Aorta (tissue), 5 donors: ENCODE measurements at places on chromosomes 7 and 10. TPM values are rescaled to one million over a fixed set of nuclear protein-coding genes. Genes with fewer than 3 reads are reported as not detected.

CACNB2 gene
- total RNA-seq, result 14.6 TPM

FBXO24 gene
- 0.81 TPM for total RNA-seq

DNA sequence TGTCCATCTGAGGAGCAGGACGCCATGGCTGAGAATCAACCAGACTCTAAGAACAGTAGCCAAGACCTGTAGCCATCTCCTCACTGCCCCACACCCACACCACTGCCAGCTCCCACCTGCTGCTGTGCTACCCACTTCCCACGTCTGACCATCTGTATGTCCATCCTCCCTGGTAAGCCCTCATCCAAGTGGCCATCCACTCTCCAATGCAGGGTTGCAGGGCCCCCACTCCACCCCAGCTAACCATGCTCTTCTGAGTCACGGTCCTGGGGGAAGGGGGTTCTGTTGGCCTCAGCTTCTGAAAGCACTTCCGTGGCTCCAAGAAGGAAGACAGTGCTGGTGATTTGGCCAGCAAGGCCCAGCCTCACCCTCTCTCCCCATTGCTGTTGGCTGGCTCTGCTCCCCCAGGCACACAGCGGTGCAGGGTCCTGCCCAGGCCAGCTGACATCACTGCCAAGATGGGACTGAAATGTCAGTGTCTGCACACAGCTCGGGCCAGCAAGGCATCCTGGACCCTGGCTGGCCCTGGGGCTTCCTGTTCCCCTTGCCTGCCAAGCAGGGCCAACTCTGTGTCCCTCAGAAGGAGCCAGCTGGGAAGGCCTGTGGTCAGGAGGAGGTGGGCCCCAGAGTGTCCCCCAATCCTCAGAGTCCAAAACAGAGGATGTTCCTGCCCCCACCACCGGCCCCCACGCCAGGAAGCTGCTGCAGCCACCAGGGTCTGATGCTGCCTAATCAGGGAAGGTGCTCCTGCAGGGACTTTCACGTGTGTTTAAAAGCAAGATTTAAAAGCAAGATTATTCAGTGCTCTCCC, 17.5 kb downstream of the RASGEF1A start:
- H3K4me3 ChIP-seq, result no peak overlapping the region
- peak; percentile 27 for DNase-seq
- no peaks in the 10 kb centered on the region for H3K27me3 ChIP-seq
- H3K36me3 ChIP-seq, result no peaks in the 10 kb centered on the region
- H3K4me1 ChIP-seq, result no peaks in the 10 kb centered on the region

AKR1E2 gene
- total RNA-seq, result 11.0 TPM

GRCh38 chr10:45599021-45599603, 73.5 kb downstream of the ZFAND4 start:
- DNase-seq, result no peak
- H3K27ac ChIP-seq, result no peak overlapping the region
- H3K4me1 ChIP-seq, result no peaks in the 10 kb centered on the region
- H3K27me3 ChIP-seq, result no peaks in the 10 kb centered on the region
- no peaks in the 10 kb centered on the region for H3K36me3 ChIP-seq

- H3K4me1 ChIP-seq, result no peaks in the 10 kb centered on the region
- no peak overlapping the region for H3K27ac ChIP-seq
- no peaks in the 10 kb centered on the region for H3K27me3 ChIP-seq
Observed at GRCh38 chr10:21171197-21171935, 274.3 kb upstream of the NEBL start.

GRCh38 chr10:129096065-129096984, 370.7 kb upstream of the MGMT start:
- no peaks in the 10 kb centered on the region for H3K27me3 ChIP-seq
- no peak overlapping the region for H3K27ac ChIP-seq
- H3K36me3 ChIP-seq, result no peaks in the 10 kb centered on the region
- DNase-seq, result peak; percentile 80
- H3K4me1 ChIP-seq, result peaks cover 8% of the 10 kb centered on the region
- no peak overlapping the region for H3K4me3 ChIP-seq

TRDMT1 gene
- 13.4 TPM for total RNA-seq

DNA sequence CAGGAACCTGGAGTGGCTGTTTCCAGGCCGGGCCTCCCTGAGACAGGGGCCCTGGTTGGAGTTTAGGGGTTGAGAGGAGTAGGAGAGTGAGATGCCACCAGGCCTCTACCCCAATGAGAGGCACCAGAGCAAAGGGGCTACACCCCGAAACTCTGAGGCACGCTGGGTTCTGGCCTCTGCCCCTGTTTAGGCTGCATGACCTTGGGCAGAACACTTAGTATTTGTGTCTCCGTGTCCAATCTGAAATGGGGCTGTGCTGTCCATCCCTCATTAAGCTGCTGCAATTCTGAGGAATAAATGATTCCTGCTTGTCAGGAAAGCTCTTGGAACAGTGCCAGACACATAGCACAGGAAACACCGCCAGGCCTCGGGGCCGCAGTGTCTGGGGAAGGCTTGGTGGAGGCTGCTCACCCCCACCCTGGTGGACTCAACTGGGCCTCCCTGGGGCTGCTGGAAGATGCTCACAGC, 40.5 kb upstream of the SAMD8 start:
- H3K27me3 ChIP-seq, result no peaks in the 10 kb centered on the region
- no peaks in the 10 kb centered on the region for H3K4me1 ChIP-seq
- DNase-seq, result no peak
- no peak overlapping the region for H3K27ac ChIP-seq
- H3K36me3 ChIP-seq, result no peaks in the 10 kb centered on the region

ARPC1A gene
- 99.9 TPM for total RNA-seq

HMX3 gene
- not detected for total RNA-seq

DNA sequence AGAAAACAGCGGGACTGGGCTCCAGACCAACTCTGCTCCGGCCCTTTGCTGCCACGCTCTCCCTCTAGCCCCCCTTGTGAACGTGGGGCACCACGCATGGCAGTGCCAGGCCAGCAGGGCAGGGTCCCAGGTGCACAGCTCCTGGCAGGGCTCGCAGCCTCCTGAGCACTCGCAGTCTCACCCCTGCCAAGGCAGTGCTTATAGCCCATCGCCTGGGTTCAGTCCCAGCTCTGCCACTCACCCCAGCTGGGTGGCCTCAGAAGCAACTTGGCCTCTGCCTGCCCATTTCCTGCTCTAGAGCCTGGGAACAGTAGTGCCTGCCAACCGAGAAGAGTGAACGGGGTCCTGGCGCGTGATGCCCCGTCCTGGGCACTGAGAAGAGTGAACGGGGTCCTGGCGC, 36.3 kb downstream of the CFAP46 start:
- no peak overlapping the region for H3K4me3 ChIP-seq
- no peaks in the 10 kb centered on the region for H3K36me3 ChIP-seq
- H3K27ac ChIP-seq, result no peak overlapping the region
- H3K4me1 ChIP-seq, result no peaks in the 10 kb centered on the region
- H3K27me3 ChIP-seq, result no peaks in the 10 kb centered on the region

DNA sequence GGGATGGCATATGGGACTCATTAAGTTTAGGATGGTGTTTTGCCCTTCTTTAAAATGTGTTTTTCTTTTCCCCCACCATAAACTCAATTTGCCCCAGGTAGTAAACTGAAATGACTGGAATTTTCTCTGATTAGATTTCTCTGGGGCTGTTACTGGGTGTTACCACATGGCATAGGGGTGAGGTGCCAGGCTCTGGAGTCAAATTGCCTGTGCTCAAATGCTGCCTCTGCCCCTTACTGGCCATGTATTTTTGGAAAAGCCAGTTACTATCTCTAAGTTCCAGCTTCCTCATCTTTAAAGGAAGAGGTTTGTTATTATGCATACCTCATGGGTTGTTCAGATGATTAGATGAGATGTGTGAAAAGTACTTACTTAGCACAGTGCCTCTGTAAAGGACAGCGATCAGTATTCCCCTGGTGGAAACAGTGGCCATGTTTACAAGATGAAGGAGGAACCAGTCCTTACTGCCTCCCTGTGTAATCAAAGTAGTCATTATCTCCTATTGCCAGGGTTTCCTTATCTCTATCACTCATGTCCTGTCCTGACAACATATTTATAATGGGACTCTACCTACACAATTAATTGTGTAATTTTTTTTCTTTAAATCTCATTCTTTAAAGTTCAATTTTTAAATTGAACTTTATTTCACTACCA, 352.0 kb downstream of the KCNMA1 start:
- no peak for DNase-seq
- H3K27me3 ChIP-seq, result no peaks in the 10 kb centered on the region
- peaks cover 13% of the 10 kb centered on the region for H3K4me1 ChIP-seq

DNA sequence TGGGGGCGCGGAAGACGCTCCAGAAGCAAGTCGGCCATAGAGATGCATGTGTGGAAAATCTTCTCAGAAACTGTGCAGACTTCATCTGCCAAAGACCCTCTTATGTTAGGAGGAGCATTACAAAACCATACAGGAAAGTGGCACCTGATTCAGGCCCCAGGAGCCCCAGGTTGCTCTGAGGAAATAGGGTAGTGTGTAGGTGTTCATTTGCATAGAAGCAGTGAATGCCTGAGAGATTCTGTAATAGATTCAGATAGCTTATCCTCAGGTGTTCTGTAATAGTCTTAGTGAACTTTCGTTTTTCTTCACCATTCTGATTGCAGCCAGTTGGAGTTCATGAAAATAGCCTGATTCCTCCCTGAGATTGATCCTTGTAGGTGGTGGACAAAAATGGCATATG, 106.4 kb upstream of the GJD4 start:
- H3K27me3 ChIP-seq, result no peaks in the 10 kb centered on the region
- no peaks in the 10 kb centered on the region for H3K4me1 ChIP-seq
- no peak overlapping the region for H3K27ac ChIP-seq
- no peaks in the 10 kb centered on the region for H3K36me3 ChIP-seq
- H3K4me3 ChIP-seq, result no peak overlapping the region

GRCh38 chr7:94145602-94146001, 141.4 kb upstream of the BET1 start:
- H3K27me3 ChIP-seq, result no peaks in the 10 kb centered on the region
- no peak overlapping the region for H3K27ac ChIP-seq
- no peak overlapping the region for H3K4me3 ChIP-seq
- H3K36me3 ChIP-seq, result no peaks in the 10 kb centered on the region

C10orf67 gene
- total RNA-seq, result not detected

DNAJB9 gene
- 28.4 TPM for total RNA-seq

ADIRF gene
- 688 TPM for total RNA-seq

DNA sequence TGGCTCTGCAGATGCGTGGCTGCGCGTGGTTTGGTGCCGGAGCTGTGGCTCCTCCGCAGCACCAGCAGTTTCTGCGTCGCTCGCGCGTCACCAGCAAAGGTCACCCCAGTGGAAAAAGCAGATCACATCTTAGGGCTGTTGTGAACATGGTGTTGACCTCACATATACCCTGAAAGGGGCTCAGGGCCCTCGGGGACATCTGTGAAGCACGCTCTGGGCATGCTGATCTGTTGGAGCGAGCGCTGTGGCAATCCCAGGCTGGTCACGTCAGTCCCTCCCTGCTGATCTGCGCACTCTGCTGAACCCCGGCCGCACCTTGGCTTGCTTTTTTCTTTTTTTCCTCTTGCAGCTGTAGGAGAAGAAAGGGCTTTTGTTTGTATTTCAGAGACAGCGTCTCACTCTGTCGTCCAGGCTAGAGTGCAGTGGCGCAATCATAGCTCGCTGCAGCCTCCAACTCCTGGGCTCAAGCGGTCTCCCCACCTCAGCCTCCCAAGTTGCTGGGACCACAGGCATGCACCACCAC, 33.3 kb upstream of the AP5Z1 start:
- H3K27ac ChIP-seq, result no peak overlapping the region
- no peak for DNase-seq
- H3K27me3 ChIP-seq, result no peaks in the 10 kb centered on the region
- no peak overlapping the region for H3K4me3 ChIP-seq
- no peaks in the 10 kb centered on the region for H3K36me3 ChIP-seq
- peaks cover 2% of the 10 kb centered on the region for H3K4me1 ChIP-seq

RPEL1 gene
- total RNA-seq, result not detected

- no peak overlapping the region for H3K4me3 ChIP-seq
- H3K27ac ChIP-seq, result no peak overlapping the region
- no peaks in the 10 kb centered on the region for H3K36me3 ChIP-seq
Observed at GRCh38 chr7:134737566-134738345, 41.7 kb upstream of the CALD1 start.

IDI2 gene
- not detected for total RNA-seq

GRCh38 chr7:139431459-139431858, 52.0 kb downstream of the KLRG2 start:
- peak overlapping the region; percentile 91 for H3K27ac ChIP-seq
- H3K27me3 ChIP-seq, result no peaks in the 10 kb centered on the region
- no peaks in the 10 kb centered on the region for H3K36me3 ChIP-seq
- peaks cover 12% of the 10 kb centered on the region for H3K4me1 ChIP-seq

GRCh38 chr7:156470399-156471320, 169.9 kb upstream of the RNF32 start:
- no peaks in the 10 kb centered on the region for H3K36me3 ChIP-seq
- H3K27ac ChIP-seq, result no peak overlapping the region
- H3K27me3 ChIP-seq, result no peaks in the 10 kb centered on the region

- no peak overlapping the region for H3K27ac ChIP-seq
- DNase-seq, result no peak
- H3K27me3 ChIP-seq, result no peaks in the 10 kb centered on the region
- H3K4me1 ChIP-seq, result no peaks in the 10 kb centered on the region
- no peak overlapping the region for H3K4me3 ChIP-seq
- no peaks in the 10 kb centered on the region for H3K36me3 ChIP-seq
Observed at GRCh38 chr10:133072196-133072595, 15.5 kb upstream of the ADGRA1 start.

DNA sequence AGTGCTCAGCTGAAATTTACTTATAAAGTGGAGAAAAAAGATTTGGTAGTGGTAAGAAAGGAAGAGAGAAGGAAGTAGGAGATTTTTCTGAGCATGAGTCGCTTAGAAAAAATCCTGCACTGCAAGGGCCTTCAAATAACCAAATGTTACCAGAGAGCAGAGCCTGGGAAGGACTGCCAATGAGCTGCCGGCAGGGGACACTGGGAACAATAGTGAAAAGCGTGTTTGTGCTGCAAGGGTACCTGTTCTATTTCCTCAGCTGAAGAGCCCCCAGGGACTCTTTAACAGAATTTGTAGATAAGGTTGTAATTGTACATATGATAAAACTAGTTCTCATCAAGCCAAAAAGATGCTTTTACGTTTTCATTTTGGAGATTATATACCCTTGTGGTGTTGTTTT, 696.3 kb upstream of the C7orf33 start:
- no peak for DNase-seq
- H3K4me3 ChIP-seq, result no peak overlapping the region
- H3K4me1 ChIP-seq, result no peaks in the 10 kb centered on the region
- H3K27ac ChIP-seq, result no peak overlapping the region

DNA sequence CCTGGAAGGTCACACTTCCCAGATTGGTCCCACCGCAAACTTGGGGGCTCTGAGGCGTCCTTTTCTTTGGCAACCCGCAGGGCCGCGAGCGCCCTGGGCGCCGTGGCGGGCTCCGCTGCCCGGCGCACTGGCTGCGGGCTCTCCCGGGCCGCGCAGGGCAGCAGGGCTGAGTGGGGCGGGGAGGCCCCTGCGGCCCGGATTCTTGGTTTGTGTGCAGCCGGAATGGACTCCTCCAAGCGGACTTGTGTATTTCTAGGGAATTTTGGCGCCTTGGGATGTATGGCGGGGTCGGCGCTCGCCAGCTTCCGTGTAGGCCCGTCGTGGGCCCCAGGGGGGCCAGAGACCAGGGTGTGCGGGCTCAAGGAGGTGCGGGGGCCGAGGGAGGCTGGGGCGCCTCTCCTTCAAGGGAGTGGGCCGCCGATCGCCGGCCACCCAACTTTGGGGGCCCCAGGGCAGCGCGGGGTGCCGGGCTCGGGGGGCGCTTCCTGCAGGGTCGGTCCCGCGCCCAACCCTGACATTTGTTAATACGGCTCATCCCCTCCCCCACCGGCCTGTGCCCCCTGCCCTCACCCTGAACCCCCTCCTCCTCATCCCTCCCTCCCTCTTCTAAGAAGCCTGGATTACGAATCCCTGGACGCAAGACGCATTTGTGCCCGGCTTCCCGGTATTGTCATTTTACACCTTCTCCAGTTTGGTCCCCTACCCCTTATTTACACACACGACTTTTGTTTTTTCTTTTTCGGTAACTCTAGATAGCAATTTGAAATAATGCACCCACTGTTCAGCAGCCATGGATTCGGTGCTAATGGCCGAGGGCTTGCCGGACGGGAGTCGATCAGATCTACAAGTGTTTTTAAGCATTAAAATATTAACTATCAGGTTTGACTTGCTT, 2.5 kb downstream of the TCF7L2 start:
- no peaks in the 10 kb centered on the region for H3K36me3 ChIP-seq
- H3K4me3 ChIP-seq, result peak overlapping the region; percentile 75
- H3K27ac ChIP-seq, result peak overlapping the region; percentile 94
